ENCODE measurements at places on chromosomes 3 and 15.

- DNase-seq: no peak
These were observed 10.8 kb downstream of the NMD3 start for GRCh38 chr3:161231861-161232260.

DNA sequence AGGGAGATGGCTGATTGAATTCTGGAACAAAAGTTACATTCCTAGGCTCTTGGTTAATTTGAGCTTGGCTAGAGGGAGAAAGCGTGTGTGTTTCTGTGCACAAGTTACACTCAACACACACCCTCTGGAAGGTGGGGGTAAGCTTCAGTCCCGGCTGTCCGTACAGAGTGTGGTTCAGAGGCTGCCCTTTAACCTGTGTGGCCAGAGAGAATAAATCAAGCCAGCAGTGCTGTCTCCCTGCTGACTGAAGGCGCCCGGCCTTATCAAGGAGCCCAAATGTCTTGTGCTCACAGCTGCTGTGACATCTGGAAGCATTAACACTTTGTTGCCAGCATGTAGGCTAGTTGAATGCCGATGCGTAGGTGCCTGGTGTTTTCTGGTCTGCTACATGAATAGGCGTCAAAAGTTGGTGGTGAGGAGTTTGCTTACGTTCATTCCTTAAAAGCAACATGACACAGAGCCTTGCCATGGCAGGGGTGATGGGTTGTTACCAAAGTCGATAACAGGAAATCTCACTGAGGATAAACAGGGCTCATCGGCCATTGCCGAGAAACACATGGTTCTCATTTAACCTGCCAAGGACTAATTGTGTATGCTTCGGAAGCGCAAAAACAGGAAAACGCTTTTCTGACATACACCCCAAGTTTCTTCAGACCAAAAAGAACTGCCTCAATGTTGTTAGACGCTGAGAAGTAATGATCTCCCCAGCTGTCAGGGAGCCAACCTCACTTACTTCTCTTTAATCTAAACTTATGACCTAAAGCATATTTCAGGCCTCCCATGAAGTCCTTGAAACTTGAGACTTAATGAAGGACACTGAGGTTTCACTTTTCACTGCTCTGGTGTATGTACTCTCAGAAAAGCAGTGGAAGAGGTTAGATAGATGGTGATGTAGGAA lies 95.8 kb upstream of the CTDSPL start:
- no peak for DNase-seq

GRCh38 chr15:25877681-25878080 lies 14.6 kb upstream of the ATP10A start:
- no peak for DNase-seq

GRCh38 chr3:134839990-134840389 lies 44.9 kb downstream of the EPHB1 start:
- DNase-seq: no peak

GRCh38 chr3:115789481-115789880 lies 166.2 kb downstream of the GAP43 start:
- no peak for DNase-seq

DNA sequence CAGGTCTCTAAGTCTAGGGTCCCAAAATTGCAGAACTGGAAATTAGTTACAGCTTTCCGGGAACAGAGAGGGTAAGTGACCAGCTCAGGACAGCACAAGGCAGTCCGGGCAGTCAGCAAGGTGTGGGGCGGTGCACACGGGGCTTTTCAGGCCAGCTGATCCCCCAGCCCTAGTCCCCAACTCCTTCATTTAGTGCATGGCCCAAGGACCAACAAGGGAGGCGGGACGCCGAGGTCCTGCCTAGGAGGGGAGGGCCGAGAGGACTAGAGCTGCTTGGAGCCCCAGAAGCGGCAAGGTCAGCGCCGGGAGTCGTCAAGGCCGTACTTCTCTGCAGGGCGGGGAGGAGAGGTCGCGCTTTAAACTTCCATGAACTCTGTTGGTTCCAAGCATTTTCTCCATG lies 2.0 kb upstream of the PDE8A start:
- no peak for DNase-seq

GRCh38 chr3:197428117-197428801 lies 127.5 kb downstream of the BDH1 start:
- peak; percentile 18 for DNase-seq

GRCh38 chr3:15983693-15984092 lies 185.9 kb upstream of the ANKRD28 start:
- no peak for DNase-seq

DNA sequence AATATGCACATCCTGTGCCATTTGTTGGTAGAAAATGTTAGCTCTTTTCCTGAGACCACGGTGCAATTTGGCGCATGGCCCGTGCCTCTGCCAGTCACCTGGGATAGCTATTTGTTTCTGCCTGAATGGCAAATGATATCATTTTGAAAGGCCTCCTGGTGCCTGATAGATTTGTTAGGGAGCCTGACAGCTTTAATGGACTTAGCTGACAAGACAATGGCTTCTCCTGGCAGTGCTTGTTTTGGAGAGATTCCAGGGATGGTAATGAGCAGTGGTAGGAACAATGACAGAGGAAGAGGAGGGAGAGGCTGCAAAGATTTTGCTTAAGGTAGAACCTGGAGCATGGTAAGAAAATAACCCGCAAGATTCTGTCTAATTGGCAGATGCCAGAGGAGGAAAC lies 268.5 kb downstream of the CLSTN2 start:
- no peak for DNase-seq

DNA sequence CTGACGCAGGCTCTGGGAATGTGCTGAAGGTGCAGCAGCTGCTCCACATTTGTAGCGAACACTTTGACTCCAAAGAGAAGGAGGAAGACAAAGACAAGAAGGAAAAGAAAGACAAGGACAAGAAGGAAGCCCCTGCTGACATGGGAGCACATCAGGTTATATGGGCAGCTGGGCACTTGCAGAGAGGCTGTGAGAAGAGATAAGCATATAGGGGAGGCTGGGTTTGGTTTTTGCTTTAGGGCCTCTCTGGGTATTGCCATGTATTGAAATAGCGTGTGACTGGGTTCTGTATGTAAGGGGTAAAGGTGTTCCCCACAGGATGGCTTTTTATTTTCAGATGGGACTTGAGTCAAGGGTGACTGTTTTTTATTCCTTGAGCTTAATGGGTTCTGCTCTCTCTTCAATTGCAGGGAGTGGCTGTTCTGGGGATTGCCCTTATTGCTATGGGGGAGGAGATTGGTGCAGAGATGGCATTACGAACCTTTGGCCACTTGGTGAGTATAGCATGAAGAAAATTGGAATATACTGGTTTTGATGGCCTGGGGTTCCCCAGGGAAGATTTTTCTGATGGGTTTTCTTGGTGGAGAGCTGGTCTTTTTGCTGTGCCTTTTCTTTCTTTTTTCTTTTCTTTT lies 7.4 kb downstream of the PSMD2 start:
- no peak for DNase-seq

DNA sequence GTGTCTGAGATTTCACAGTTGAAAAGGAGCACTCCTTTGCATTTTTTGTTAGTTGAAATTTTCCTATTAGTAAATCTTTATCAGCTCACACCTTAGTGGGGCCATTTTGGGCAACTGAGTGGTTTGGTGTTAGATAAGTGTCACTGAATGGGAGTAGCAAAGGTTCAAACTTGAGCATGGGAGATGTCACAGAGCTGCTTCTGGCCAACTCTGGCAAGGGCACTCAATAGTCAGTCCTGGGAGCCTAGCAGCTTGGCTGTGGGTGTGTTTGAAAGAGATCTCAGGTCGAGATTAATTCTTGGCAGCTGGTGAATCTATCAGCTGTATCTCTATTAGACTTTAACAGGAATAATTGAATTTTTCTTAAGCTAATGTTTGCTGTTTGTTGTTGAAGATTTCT lies 579.3 kb downstream of the EDEM1 start:
- no peak for DNase-seq

- no peak for DNase-seq
These were observed 1.9 kb downstream of the CBLB start for GRCh38 chr3:105866656-105867653.

DNA sequence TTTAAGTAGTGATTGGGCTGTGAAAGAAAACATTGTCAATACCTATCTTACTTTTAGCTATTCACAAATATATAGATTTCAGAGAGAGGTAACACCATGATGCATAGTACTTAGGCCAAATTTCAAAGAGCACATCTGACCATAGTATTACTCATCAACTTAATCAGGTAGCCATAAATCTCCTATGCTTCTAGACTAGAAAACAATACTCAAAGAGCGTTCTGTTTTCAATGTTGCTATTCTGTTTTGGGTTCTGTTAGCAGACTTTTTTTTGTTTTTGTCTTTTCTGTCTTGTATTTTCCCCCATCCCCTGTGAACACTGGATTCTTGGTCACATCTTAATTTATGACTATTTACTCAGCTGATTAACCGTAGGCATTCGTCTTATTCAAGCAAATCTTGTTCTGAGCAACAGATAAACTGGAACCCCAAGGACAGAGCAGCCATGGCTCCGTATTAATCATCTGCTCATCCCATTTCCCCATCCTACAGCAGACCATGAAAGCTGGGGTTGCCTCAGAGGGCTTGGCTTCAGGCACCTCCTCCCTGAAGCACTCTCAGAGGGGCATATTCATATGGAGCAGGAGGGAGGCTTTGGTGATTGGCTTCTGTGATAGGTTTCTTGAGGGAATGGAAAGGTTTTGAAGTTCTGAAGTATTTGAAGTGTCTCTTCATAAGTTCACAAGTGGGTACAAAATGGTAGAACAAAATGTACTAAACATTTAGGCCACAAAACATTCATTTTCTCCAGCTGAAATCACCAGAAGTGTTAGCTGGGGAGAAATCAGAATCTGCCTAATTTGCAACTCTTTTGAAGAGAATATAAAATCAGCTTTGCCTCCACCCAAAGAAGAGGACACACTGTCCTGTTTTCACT lies 105.3 kb downstream of the TNIK start:
- no peak for DNase-seq

GRCh38 chr15:27480141-27480530 lies 509.2 kb downstream of the GABRG3 start:
- no peak for DNase-seq

DNA sequence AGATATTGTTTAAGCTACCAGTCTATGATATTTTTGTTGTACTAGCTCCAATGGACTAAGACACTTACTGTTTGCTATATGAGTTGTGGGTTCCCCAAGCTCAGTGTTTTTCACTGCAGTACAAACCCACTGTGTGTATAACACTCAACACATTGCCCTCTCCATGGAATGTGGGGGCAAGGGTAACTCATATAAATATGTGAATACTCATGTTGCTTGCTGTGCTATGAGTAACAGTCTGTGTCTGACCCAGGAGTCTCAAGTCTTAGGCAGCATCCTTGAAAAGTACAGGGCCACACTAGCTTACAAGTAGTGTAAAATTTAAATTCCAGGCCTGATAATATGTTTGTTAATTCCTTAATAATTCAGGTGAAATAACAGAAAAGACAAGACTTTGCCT lies 22.5 kb upstream of the CNTN3 start:
- no peak for DNase-seq

GRCh38 chr3:38226273-38226672 lies 39.3 kb upstream of the SLC22A13 start:
- no peak for DNase-seq

GRCh38 chr15:59372352-59373211 lies at the start of gene MYO1E:
MYO1E (minus strand) TSS chr15:59372871; CDS start chr15:59372500, 371 bp downstream.
- DNase-seq: no peak

DNA sequence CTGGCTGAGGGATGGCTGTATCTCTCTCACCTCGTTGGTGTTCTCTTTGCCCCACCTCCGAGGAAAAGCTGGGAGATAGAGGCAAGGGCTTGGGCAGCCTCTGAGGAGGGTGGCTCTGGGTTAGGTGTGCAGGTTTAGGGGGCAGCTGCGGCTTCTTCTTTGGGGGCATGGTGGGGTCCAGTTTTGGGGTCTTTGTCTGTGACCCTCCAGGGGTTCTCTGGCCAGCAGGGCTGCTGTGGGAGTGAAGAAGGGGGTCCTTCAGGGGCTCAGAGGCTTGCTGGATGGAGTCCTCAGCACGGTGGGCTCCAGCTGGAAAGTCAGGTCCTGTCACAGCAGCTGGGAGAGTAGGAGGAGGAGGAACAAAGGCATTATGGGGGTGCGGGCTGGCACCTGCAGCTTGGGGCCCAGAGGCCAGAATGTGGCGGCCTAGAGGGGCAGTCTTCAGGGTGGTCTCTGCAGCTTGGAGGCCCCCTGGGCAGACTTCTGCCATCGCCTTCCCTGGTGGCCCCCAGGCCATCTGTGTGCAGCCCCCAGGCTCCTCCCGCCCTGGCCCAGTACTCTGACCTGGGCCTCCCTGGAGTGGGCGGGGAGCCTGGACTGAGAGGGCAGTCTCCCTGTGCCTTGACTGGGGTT lies 7.0 kb downstream of the XIRP1 start:
- DNase-seq: no peak

DNA sequence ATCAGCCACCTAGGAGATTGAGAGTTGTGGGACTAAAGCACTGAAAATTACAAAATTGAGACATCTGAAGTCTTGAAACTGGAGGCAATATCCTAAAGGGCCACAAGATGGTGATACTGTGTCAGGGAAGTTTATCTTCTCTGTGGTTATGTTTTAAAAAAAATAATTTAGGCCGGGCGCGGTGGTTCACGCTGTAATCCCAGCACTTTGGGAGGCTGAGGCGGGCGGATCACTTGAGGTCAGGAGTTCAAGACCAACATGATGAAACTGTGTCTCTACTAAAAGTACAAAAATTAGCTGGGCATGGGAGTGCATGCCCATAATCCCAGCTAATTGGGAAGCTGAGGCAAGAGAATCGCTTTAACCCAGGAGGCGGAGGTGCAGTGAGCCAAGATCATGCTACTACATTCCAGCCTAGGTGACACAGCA lies 17.9 kb upstream of the NIT2 start:
- no peak for DNase-seq

GRCh38 chr3:165716592-165716991 lies 120.6 kb downstream of the BCHE start:
- no peak for DNase-seq

GRCh38 chr3:4823986-4824925 lies 155.0 kb upstream of the BHLHE40 start:
- no peak for DNase-seq

- no peak for DNase-seq
These were observed 37.7 kb upstream of the SYNPR start for GRCh38 chr3:63240381-63240902.

- no peak for DNase-seq
These were observed 57.9 kb upstream of the ABHD2 start for GRCh38 chr15:89030311-89030710.

GRCh38 chr3:95311272-95311671 lies 1248.4 kb downstream of the NSUN3 start:
- DNase-seq: no peak

DNA sequence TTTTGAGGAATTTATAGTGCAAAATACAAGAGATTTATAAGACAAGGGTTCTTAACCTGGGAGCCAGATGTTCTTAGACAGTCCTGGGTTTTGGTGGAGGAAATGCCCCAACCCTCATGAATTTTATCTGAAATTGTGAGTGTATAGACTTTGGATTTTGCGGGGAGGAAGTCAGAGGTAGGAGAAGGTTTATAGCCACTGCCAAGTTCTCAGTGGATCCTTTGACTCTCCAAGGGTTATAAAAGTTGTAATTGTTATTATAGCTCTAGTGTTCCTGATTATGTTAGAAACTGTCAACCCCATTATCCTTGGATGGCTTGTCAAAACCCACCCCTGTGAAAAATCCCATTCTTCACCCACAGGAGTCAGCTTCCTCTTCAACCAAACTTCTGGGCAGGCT lies 183.6 kb downstream of the LRTM1 start:
- no peak for DNase-seq

All from activated CD4-positive, alpha-beta T cell treated with anti-CD3 and anti-CD28 coated beads for 1 hour (primary cell).